ENCODE measurements at places on chromosomes 6 and 20.

- DNase-seq = no peak
Measured at GRCh38 chr6:53333439-53334408, 15.0 kb downstream of the ELOVL5 start.

- DNase-seq = no peak
Measured at GRCh38 chr6:21496196-21496595, 97.4 kb upstream of the SOX4 start.

DNA sequence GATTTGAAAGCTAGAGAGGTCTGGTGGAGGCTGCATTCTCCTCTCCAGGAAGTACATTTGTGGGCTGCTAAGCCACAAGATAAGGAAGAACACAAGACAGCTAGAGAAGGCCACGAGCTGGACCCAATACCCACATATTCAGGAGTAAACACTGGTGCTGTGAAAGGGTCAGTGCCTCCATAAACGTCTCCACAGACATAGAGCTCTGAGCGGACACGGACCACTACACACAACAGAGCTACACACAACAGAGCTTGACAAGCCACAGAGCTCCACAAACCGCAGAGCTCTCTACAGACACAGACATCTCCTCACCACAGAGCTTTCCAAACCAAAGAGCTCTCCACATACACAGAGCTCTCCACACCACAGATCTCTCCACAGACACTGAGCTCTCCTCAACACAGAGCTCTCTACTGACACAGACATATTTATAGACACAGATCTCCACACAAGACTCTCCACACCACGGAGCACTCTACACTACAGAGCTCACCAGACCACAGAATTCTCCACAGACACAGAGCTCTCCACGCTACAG, 51.9 kb downstream of the ERMARD start:
- DNase-seq = no peak

DNA sequence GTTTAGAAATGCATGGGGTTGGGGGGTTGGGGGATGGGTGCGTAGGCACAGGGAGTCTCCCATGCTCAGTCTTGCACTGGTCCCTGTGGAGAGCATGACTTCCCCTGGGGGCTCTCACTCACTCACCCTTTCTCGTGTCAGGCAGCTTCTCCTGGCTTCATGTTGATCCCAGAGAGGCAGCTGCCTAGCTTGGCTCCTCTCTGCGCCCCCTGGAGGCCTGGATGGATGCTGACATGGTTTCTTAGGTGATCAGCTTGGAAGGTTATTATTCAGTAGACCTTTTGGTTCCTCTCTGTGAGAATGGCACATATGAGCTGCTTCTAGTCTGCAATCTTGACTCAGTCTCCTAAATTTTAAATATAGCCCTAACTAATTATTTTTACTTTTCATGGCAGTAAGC, 109.3 kb upstream of the FAM83B start:
- no peak for DNase-seq

DNA sequence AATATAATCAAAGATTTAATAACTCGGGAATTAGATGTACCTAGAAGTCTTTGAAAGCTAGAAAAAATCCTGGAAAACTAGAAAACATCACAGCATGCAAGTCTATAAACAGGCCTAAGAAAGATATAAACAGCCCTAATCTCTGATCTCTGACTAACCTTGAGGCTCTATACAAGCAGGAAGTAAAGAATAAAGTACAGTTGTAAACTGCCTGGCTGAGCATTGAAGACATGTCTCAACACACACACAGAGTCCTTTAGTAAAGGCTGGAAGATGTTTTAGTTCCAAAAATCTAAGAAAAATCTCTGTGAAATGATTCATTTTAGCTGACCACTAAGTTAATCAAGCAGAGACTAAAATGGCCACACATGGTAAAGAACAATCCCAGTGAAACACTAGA, 774.5 kb downstream of the EYS start:
- DNase-seq = no peak

DNA sequence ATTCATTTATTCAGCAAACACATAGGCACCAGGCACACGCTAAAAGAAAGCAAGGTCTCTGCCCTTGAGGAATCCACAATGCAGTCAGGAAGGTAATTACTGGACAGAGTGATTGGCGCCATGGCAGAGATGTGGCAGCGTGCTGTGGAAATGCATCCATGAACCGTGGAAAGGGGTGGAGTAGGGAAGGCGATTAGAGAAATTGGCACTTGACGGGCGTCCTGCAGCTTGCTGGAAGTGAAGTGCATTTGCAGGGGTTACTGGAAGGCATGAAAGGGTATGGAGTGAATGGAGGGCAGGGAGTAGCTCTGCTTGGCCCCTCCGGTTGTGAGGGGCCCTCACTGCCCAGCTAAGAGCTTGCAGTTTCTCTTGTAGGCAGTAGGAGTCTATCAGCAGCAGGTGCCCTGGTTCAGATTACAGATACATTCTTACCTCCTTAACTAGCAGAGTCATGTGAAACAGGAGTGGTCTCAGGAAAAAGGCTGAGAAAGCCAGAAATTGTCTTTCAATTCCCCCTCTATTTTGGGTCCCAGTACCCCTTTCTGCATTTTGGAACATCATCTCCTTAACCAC, 122.5 kb upstream of the TIAM2 start:
- DNase-seq = no peak

GRCh38 chr6:25112322-25112773, 166.8 kb upstream of the CARMIL1 start:
- no peak for DNase-seq

GRCh38 chr6:159943101-159943632, 25.7 kb upstream of the IGF2R start:
- DNase-seq = no peak

DNA sequence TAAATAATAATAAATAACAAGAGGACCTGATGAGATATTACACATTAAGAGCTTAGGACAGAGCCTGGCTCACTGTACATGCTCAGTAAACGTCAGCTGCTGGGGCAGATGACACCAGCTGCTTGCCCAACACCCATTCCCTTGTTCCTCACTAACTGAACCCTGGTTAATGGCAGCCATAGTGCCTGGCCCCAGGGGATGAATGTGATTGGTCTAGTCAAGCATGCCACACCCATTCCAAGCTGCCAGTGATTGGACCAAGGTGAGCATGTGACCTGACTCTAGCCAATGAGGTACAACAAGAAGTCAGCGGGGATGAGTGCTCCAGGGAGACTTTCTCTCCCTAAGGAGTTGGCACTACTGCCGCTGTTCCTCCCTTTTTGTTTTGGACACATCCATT, 85.1 kb upstream of the PTPN1 start:
- DNase-seq = no peak

- DNase-seq = peak; percentile 69
Measured at GRCh38 chr20:62804627-62805154, at the start of gene OGFR. Gene OGFR, plus strand, starts transcription at chr20:62804835. Its CDS starts 25 bp downstream, at chr20:62804860.

GRCh38 chr6:66568271-66568670, 861.2 kb upstream of the EYS start:
- no peak for DNase-seq

DNA sequence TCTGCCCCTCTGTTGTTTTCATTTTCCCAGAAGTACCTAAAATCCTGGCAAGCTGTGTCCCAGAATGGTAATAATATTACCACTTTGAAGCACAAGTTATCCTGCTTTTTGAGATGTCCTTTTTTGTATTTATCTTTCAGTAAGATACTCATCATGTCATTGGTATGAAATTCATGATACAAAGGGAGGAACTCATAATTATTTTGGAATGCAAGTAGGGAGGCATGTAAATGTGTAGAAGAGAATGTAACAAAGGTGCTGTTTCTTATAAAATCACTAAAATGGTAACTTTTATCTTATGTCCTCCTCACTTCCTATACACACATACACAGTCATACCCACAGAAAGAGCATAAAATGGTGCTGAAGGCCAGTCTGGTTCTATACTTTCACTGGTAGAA, 109.9 kb downstream of the CD2AP start:
- no peak for DNase-seq

DNA sequence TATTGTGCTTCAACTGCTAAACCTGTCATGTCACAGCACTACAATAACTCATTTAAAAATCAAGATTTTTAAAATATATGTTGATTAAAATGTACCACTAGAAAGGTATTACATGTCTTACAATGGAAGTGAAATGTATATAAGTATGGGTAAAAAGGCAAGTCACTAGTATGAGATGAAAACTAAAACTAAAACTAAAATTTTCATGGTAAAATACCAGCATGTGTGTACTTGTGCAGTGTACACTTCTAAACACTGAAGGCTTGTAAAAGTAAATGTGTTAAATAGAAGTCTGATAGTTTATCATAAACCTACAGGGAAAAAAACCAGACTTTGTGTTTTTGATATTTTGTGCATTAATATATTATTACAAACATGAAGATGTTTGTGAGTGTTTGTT, 13.7 kb upstream of the TMEM244 start:
- DNase-seq = no peak

- DNase-seq = no peak
Measured at GRCh38 chr6:100592929-100593328, 128.2 kb upstream of the SIM1 start.

DNA sequence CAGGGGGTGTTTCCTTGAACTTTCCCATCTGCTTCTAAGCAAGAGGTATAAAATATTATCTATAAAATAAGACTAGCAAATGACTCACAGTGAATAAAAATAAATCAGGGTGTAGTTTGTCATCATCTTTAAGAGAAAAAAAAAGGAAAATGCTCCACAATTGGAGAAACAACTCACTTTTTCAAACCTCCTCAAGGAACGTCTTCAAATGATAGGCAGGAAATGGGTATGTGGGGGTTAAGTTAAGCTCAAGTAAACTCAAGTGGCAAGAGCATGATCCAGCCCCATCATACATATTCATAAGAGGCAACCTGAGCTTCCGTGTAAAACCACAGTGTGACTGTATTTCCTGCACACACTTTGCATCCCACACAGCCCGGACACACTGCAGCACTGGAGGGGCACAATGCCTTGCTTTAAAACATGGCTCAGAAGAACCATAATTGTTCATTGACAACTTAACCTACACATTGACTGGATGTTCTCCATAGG, 58.5 kb upstream of the CEP85L start:
- DNase-seq = peak; percentile 65

GRCh38 chr20:16385891-16386290, 187.4 kb downstream of the KIF16B start:
- DNase-seq = no peak

DNA sequence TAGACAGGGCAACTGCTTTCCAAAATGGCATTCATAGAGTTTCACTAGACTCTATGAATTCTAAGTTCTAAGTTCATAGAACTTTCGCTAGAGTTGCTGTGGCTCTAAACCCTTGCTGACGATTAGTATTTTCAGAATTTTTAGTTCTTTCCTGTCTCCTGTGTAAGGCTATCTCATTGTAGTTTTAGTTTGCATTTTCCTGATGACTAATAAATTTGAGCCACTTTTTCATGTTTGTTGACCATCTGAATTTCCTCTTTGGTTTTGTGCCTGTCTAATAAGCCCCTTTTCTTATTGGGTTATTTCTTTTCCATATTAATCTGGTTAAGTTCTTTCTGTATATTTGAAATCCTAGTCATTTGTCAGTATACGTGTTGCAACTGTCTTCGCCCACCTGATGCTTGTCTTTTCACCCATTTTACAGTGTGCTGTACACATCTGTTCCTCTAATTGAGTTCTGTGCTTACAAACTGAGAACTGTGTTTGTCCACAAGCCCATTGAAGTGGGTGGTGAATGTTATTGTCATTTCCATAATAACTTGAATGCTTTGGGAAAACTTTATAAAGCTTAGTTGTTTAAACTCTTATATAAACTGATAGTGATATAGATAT, 177.7 kb upstream of the CDYL start:
- no peak for DNase-seq

DNA sequence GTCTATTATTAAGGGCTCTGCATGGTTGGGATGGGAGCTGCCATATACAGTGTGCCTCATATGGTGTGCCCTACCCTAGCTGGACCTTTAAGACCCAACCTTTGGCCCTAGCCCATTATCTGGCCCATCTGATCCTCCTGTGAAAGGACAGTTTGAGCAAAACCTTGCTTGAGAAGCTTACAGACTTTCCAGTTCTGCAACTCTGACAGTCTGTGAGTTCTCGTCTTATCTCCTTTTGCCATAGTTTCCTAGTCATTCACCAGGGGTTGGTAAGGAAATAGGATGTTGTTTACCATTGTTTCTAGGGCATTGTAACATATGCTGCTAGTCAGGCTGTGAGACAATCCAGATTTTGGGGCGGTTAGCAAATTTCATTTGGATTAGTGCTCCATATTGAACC, 17.2 kb downstream of the CTNNBL1 start:
- no peak for DNase-seq

- DNase-seq = no peak
Measured at GRCh38 chr6:114030767-114031166, 59.8 kb upstream of the HDAC2 start.

GRCh38 chr6:137683916-137684315, 183.1 kb upstream of the TNFAIP3 start:
- no peak for DNase-seq

DNA sequence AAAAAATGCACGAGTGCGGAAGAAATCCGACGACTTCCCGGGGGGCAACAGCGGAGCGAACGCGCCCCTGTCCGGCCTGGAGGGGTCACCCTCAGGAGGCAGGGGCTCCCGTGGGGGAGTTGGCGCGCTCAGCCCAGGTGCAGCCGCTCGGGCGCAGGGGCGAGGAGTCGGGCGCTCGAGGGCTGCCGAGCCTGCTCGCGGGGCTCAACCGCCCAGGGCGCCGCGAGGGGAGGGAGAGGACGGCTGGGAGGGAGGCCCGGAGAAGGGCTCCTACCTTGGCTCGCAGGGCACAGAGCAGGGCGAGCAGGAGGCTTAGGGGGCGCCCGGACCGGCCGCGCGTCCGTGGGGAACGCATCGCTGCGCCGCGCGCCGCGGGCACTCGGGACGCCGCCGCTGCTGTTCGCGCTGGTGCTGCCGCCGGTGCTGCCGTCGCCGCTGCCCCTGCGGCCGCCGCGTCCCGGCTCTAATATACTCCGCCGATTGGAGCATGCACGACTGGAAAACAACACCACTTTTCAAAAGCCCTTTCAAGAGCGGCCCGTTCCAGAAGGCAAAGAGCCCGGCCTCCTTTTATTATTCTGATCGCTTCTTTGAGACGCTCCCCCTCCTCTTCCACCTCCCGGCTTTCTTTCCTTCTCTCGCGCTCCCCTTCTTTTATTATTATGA, 490 bp downstream of the JAG1 start:
- DNase-seq = peak; percentile 7

GRCh38 chr6:6640926-6641325, 52.4 kb downstream of the LY86 start:
- DNase-seq = no peak

GRCh38 chr6:43454290-43454695, 1.1 kb downstream of the DLK2 start:
- DNase-seq = peak; percentile 46

- peak; percentile 57 for DNase-seq
Measured at GRCh38 chr6:13427801-13428582, 59.4 kb downstream of the GFOD1 start.

- DNase-seq = no peak
Measured at GRCh38 chr6:15462717-15463525, 199.9 kb downstream of the DTNBP1 start.

GRCh38 chr6:153563001-153563400, 431.9 kb upstream of the RGS17 start:
- no peak for DNase-seq

GRCh38 chr20:41304424-41305079, 13.0 kb downstream of the ZHX3 start:
- no peak for DNase-seq

- DNase-seq = no peak
Measured at GRCh38 chr6:149354009-149354408, 36.5 kb downstream of the TAB2 start.
